Activated naive CD4-positive, alpha-beta T cell treated with anti-CD3 and anti-CD28 coated beads, Interleukin-2, amount 50 U/mL, for 72 hours (primary cell): ENCODE measurements at places on chromosomes 3 and 15. TPM values are rescaled to one million over a fixed set of nuclear protein-coding genes. Genes with fewer than 3 reads are reported as not detected.

DNA sequence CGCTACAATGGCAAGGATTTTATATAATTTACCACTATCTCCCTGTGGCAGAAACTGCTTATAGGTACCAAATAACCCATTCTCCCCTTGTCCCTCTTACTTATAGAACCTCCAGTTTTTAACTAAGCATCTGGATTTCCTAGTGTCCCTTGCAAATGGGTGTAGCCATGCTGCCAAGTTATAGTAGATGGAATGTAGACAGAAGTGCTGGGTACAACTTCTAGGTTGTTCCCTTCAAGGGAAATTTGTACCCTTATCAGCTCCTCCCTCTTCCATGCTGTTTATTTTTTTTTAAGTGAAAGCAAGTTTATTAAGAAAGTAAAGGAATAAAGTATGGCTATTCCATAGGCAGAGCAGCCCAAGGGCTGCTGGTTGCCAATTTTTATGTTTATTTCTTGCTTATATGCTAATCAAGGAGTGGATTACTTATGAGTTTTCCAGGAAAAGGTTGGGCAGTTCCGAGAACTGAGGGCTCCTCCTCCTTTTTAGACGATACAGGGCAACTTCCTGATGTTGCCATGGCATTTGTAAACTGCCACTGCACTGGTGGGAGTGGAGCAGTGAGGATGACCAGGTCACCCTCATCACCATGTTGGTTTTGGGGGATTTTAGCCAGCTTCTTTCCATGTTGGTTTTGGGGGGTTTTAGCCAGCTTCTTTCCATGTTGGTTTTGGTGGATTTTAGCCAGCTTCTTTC, 40.1 kb upstream of the TM4SF19 start:
- no peak for DNase-seq

DNA sequence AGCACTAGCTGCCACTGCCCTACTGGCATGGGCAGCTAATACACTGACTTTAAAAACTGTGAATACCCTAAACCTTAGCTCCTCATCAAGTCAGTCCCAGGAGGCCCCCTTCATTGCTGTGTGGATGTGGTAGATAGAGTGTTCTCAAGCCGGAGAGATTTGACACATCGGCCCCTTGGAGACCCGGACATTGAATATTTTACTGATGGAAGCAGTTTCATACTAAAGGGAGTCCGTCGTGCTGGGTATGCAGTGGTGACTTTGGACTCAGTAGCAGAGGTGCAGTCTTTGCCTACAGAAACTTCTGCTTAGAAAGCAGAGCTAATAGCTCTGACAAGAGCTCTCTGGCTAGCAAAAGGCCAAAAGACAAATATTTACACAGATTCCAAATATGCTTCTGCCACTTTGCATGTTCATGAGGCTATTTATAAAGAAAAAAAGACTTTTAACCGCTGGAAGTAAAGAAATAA, 17.5 kb downstream of the CCR4 start:
- DNase-seq: no peak

The GOLGA6L7 gene
- not detected for total RNA-seq

The FSIP1 gene
- 0.18 TPM for total RNA-seq

DNA sequence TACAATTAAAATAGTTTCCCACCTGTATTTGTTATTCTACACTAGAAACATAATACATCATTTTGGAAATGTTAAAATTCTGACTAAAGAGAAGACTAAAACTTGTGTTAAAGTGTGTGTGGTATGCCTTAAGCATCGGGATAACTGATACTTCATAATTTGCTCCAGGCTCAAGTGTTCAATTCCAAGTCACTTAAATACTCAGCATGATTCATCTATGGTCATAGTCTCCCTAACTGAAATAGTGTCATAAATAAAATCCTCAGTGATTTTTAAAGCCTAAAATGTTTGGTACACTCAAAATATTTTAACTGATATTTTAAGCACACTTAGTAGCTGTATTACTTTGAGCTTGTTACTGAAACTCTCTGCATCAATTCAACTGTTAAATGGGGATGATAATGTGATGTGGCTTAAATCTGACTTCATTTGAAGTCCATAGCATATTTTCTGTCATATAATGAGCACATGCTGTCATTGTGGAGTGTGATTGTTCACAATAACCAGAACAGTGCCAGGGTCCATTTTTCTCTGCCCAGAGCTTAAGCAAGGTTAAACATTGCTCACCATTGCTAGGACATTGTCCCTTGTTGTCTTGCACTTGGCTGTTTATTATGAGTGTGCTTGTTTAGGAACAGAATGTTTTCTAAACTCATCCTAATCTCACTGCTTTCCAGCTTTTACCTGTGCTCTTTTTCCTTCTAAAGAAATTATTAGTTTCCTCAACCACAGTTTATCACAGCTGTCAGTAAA, 122.2 kb downstream of the KLHL25 start:
- DNase-seq: no peak

DNA sequence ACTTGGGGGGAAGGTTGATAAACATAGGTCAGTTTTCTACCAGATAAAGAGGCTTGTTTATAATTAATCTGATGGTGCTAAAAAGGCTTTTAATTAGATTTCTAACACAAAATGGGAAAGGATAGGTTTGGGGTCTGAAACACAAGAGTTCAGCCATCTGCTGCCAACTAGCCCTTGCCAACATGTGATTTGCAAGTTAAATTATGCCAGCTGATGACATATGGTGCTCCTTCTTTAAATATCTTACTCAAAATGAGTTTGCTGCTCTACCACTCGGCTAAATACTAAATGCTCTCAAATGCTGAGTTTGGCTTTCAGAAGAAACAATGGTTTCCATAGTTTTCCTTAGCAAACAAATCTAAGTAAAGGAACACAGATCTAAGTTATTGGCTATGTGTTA, 557.8 kb upstream of the CCDC54 start:
- no peak for DNase-seq

The GPR149 gene
- total RNA-seq: not detected

The DUOX2 gene
- total RNA-seq: 0.36 TPM

GRCh38 chr15:48592221-48592731, 53.2 kb downstream of the FBN1 start:
- DNase-seq: no peak

GRCh38 chr3:38455639-38456430, 2.1 kb downstream of the ACVR2B start:
- no peak for DNase-seq

- peak; percentile 59 for DNase-seq
Observed at GRCh38 chr15:65862682-65863081, 6.6 kb upstream of the RAB11A start.

GRCh38 chr3:46862369-46863025, 747 bp downstream of the MYL3 start:
- DNase-seq: no peak

The TEX264 gene
- total RNA-seq: 25.7 TPM

DNA sequence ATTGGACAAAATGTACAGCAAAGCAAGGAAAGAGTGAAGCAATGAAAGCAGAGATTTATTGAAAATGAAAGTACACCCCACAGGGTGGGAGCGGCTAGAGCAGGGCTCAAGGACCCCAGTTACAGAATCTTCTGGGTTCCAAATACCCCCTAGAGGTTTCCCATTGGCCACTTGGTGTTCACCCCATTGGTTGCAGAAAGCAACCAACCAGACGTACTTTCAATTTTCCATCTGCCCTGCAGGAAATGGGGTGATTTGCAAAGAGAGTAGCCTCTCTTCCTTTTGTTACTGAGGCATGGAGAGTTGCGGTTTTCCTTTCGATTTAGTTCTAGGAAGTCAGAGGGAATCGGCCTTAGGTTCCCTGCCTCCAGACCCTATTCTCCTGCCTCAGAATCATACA, 2.4 kb downstream of the PML start:
- DNase-seq: no peak

DNA sequence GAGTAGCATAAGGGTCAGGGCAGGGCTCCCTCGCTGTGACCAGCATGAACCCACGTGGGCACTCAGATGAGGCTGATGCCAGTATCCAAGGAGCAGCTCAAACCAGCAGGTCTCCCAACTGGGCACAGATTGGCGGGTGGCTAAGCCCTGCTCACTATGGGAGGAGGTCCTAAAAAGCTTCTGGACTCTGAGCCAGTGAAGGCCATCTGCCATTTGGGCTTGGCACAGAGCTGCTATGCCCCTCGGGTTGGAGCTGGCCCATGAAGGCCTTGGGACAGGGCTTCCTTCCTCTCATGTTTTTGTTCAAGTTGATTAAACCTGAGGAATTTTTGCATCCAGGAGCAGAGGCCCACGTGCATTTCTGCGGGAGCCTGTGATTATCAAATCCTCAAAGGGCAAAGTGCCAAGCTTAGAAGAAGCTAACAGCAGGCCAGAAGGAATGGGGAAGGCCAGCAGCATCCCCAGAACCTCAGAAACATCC, 4.3 kb upstream of the STRA6 start:
- no peak for DNase-seq

- DNase-seq: no peak
Observed at GRCh38 chr15:96183514-96183850, 147.0 kb upstream of the NR2F2 start.

DNA sequence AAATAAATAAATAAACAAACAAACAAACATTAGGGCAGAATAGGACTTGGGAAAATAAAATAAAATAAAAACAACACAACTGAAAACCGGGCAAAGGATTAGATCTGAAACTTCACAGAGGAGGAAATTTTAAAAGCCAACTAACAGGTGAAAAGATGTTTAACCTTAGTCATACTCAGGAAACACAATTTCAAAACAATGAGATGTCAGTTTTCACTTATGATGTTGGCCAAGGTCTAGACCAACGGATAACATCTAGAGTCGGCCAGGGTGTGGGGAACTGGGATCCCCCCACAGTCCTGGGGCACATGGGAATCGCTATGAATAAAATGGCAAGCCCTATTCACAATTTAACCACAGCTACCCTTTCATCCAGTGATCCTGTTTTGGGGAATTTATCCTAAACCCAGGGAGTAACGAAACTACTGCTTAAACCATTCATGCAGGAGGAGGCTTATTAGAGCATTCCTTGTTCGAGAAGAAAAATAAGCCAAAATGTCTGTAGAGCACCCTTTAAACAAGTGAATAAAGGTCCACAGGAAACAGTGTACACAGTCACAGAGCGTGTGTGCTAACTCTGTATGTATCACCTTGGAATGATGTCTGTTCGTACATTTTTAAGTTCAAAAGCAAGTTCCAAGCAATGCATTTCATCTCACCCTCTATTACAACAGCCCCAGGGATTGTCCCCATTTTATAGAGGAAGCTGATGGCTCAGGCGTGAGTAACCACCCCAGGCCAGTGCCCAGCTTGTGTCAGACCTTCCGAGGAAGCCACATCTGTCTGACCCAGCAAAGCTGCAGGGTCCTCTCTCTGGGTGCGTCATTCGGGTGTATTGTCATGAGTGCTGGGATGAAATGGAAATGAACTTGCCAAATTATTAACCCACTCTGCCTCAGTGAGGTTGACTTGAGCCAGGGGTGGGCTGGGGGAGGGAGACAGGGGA, 6.3 kb upstream of the ANPEP start:
- DNase-seq: no peak

DNA sequence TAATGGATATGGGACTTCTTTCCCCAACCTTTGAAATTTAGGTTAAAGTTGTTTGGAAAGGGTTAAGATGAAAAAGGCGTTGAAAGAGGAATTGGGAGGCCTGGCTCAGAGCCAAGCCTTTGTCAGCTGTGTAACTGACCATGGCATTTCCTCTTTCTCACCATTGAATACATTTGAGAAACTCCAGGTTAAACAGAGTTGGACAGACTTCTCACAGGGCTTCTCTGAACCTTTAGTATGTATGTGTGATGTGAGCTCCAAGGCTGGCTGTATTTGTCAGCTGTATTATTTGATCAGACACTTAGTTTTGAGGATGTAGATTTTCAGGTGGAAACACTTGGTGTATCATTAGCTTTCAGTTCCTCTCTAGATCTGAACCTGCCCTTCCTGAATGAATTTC, 136.4 kb upstream of the GOLGA6L4 start:
- no peak for DNase-seq

DNA sequence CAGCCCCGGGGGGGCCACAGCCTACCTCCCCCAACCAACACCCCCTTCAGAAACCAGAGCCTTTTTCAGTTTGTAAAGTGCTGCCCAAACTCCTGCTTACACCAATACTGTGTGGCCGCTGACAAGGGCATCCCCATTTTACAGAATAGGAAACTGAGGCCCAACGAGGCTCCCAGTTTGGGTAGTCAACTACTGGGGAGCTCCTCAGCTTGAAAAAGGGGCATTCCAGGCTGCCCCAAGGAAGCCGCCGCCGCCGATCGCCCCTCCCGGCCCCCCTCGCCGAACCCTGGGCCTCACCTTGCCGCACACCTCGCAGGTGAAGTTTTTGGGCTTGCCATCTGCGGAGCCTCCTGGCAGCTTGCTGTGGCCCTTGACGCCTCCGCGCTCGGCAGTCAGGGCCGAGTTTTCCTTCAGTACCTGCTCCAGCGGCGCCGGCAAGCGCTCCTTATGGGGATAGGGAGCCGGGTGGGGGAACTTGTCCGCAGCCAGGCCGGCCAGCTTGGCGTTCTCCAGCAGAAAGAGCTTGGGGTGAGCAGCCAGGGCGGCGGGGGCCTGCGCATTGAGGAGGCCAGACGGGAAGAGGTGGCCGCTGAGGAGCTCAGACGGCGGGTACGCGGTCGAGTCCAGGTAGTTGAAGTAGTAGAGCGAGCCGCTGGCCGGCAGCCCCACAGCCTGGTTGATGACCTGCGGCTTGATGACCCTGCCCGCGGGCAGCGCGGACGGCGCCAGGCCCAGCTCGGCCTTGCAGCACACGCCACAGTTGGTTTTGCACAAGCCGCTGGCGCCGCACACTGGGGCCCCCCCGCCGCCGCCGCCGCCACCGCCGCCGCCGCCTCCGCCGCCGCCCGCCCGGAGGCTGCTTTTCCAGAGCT, 1.4 kb downstream of the FEZF2 start:
- no peak for DNase-seq

The ENTPD3 gene
- total RNA-seq: not detected

- DNase-seq: no peak
Observed at GRCh38 chr3:150242220-150242936, 165.7 kb upstream of the TSC22D2 start.

The LYZL4 gene
- total RNA-seq: not detected

DNA sequence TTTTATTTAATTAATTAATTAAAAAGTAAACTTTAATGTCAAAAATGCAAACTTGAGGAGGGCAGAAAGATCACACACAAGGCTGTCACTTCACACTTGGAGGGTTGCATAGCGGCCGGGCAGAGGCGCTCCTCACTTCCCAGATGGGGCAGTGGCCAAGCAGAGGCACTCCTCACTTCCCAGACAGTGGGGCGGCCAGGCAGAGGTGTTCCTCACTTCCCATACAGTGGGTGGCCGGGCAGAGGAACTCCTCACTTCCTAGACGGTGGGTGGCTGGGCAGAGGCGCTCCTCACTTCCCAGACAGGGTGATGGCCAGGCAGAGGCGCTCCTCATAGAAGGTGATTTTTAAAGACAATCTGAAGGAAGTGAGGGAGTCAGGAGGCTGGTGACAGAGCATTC, 277.5 kb downstream of the PDCD6IP start:
- no peak for DNase-seq

DNA sequence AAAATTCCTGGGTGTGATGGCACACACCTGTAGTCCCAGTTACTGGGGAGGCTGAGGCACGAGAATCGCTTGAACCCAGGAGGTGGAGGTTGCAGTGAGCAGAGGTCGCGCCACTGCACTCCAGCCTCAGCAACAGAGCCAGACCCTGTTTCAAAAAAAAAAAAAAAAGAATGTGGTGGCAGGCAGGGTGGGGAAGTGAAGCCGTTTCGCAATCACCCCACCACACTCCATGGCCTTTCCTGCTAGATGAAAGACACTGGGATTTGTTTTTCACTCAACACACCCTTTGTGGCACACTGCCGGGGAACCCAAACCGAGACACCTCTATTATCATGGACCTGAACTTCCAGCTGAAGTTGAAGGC, 172.4 kb upstream of the IQSEC1 start:
- no peak for DNase-seq

The TMEM207 gene
- total RNA-seq: not detected
